Cortex of kidney (tissue), 1 donor: ENCODE measurements at places on chromosomes 12 and 14.

GRCh38 chr14:89165189-89166181 is 251.5 kb downstream of the FOXN3 start:
- no peak for DNase-seq

DNA sequence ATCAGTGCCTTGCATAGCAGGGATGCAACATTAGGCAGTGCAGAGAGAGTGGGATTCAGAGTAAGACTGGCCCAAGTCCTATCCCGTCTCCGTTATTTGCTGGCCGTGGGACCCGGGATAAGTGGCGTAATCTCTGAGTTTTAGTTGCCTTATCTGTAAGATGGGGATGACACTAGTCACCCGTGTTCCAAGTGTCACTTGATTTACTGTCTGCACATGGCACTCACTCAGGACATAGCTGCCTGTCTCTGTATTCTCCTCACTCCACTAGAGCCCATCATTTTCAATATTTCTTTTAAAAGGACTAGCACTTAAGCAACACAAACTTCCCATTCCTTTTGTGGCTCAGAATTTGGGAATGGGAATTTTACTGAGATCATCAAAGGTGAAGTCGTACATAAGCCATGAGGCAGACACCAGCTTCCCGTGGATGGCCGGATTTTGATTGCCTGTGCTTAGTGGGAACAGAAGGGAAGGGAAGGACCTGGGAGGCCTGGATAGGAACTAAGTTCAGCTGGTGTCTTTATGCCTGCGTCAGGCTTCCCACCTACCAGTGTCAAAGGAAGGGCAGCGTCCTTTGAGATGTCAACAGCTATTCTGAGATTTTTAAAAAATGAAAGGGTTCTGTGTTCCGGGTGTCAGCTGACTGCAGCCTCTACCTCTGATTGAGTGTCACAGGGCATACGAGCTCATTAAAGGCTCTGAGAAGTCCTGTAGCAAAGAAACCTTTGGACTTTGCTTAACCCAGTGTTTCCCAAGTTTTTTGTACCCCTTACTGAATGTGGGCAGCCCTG is 361.4 kb downstream of the CACNA1C start:
- DNase-seq: no peak

DNA sequence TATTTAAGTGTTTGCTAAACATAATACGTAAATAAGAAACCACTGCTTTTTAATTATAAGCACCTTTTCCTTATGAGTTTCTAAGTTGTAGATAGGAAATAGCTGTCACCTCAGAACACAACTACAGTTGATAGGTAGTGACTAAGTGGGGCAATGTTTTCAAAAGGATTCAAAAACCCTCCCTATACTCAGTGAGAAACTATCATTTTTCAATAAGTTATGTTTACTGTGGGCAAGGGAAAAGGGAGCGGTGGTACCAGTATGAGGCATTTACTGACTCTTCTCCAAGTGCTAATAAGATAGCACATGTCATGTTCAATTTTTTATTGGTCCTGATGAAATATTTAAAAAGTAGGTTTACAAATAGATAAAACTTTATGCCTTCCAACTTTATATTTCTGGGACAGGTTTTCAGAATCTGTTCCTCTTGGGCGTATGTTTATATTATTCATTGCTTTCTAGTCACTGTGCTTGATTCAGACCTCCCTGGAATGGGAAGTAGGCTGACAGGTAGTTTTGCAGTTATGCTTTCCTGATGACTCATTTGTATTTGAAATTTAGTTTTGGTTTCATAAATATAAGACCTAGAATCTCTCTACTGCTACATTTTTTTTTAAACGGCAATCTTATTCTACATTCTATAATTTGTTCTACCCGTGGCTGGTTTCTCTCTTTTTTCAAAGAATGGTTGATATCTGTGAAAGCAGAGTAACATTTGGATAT is 153.1 kb downstream of the TMEM117 start:
- DNase-seq: no peak

DNA sequence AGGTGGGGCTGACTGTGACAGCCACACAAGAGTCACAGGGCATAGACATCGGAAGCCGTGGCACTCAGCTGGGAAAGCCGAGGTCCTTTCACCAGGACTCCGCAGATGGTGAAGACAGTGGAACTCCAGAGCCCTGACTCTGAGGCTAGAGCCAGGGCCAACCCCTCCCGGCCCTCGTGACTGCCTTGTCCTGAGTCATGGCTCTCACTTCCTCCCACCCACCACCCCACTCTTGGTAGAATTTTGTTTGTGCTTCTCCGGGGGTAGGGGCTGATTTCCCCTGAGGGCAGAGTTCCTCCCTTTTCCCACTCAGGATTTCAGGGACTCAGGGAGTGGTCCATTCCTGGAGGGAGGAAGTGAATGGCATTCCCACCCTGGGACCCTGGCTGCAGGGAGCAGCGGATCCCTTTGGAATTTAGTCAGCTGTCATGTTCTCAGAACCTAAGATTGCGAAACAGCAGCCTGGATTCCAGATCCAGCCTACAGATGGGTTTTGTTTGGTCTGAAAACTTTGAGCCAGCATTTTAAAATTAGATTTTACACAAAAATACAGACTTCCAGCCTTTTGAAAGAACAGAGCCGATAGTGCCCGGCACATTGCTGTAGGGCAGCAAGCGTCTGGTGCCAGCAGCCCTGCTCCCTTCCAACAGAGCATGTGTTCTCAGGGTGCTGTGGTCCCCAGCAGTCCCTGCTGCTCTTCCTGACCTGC is 50.7 kb downstream of the TPCN1 start:
- DNase-seq: no peak

DNA sequence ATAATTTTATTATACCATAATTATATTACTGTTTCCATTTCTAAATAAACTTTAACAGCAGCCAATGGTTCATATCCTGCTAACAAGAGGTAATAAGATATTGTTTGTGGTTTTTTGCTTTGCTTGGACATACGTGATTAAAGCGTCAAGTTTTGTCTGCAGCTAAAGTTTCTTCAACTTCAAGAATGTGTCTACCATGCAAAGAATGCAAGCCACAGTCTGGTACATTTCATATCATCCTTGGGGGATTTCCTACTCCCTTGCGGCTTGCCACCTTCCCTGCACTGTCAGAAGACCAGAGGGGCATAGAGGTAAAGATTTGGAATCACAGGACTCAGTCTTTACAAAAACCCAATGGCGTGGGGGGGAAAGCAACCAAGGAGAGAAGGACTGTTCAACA is 125.2 kb downstream of the MED13L start:
- no peak for DNase-seq

- DNase-seq: no peak
Measured at GRCh38 chr14:100677554-100678468, 48.9 kb upstream of the DLK1 start.

DNA sequence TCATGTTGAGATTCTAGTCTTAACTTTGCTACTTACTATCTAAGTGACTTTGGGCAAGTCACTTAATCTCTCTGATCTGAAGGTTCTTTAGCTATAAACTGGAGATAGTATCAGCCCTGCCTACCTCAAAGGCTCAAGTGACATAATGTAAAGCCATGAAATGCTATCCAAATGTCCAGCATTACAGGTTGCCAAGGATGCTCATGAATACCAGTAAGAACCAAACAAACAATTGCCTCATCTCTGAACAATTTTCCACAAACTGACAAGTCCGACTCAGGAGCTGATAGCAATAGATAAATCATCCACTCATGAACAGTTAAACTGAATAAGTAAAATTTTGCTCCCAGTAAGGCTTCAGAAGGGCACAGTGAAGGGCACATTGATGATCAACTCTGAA is 51.5 kb downstream of the LMNTD1 start:
- DNase-seq: no peak

GRCh38 chr14:102320033-102320660 is 601 bp downstream of the ZNF839 start:
- no peak for DNase-seq

- no peak for DNase-seq
Measured at GRCh38 chr14:58571769-58572472, 65.8 kb upstream of the DACT1 start.

GRCh38 chr14:24093901-24094840 is at the start of gene PCK2:
Gene PCK2 (plus strand): TSS chr14:24094311. CDS start chr14:24094406, 95 bp downstream.
- DNase-seq: no peak

GRCh38 chr14:51535443-51536044 is 116.2 kb upstream of the FRMD6 start:
- DNase-seq: no peak

- no peak for DNase-seq
Measured at GRCh38 chr12:93960521-93960920, 187.9 kb upstream of the PLXNC1 start.

DNA sequence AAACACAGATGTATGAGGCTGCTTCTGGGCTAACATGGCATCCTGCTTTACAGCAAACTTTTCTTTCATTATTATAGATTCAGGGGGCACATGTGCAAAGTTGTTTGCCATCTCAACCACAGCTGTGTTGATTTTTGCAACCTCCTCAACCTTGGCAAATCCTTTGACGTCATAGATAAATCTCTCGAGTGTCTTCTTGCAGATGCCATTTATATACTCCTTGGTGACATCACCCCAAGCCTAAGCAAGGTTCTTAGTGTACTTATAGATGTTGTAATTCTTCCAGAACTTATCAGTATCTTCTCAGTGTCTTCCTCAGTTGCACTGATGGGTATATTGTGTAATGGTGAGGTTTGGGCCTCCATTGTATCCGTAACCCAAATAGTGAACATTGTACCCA is 135.4 kb upstream of the RPH3A start:
- DNase-seq: no peak

GRCh38 chr12:14774906-14775635 is 28.2 kb downstream of the WBP11 start:
- no peak for DNase-seq

DNA sequence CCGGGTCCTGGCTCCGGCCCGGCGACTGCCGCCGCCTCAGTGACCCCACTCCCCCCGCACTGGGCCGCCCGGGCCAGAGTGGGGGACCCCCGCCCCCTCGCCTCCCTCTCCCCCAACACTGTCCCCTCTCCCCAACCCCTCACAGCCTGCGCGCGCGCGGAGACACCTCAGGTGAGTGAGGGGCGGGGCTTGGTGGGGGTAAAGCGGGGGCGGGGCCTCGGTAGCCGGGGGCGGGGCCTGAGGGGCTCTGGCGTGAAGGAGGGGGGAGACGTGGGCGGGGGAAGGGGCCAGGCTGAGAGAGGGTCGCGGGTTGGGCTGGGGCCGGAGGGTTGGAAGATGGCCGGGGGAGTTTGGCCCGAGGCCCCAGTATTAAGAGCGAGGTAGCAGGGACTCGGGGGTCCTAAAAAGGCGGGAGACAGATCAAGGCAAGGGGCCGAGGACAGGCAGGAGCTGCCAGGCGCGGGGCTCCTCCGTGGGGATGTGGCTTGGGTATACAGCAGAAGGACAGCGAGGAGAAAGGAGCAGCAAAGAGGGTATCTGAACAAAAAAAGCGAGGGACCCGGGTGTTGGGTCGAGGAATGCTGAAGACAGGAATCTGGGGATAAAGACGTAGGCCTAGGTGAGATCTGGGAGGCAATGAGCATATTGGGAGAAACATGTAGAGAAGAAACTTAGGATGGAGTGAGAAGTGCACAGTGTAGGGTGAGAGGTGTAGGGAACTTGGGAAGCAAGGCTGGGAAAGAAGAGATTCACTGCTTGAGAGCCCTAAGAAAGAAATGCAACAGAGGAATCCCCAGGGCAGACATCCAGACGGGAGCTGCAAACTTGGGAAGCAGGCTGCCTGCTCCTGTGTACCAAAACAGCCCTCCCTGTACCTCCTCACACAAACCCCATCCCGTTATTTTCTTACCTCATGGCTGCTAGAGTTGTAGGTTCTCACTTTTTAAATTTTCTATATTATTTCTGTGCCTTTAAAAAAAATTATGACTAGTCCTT is 10.8 kb downstream of the SUOX start:
- no peak for DNase-seq

GRCh38 chr12:24979329-24979728 is 30.4 kb upstream of the BCAT1 start:
- DNase-seq: no peak

DNA sequence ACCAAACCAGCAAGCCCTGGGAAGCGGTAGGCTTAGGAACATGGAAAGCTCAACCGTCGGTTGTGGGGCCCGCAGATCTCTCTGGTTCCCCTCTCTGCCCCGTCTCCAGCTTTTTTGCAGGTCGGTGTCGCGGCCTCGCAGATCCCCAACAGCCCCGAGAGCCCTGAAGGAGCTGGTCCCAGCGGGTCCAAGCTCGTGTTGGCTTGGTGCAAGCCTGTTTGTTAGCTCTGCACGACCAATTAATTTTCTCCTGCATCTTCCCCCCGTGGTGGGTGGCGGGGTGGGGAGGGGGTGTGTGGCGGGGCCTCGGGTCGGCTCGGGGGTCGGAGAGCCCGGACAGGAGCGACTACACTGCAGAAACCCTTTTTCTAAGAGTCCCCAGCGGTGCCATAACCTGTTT is 449 bp upstream of the SLC24A4 start:
- DNase-seq: no peak

DNA sequence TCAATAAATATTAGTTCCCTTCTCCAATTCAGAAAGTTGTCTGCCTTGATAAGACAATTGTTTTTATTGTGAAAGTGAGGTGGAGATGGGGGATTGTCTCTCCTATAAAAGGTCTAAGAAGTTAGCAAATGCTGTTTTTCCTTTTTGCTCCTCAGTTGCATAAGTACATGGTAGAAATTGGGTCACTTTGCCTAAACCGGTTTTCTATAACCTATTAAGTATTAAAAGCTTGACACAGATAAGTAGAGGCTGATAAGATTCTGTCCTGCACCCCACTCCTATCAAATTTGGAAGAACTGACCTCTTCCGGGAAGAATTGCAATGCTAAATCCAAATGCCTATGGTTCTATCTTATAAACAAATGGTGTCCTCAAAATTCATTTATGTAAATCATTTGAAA is 7.0 kb downstream of the SLCO1B1 start:
- DNase-seq: no peak

GRCh38 chr12:52903855-52904508 is 894 bp downstream of the KRT8 start:
- no peak for DNase-seq

DNA sequence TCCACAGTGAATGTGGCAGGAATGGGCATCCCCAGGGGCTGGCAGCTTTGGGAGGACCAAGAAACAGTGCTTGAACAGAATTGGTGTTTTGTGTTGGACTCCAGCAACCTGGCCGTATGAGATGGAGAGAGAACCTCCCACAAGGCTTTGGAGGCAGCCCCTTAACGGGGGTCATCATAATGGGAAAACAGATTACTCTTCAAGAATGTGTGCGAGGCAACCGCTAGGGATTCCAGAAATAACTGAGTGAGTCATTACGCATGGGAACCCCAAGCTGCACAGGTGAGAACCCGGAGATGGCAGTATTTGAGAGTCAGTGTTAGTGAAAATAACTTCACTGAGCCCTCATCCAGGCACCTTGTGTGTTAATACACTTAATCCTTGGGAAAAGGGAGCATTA is 567.8 kb upstream of the TBX3 start:
- DNase-seq: no peak

DNA sequence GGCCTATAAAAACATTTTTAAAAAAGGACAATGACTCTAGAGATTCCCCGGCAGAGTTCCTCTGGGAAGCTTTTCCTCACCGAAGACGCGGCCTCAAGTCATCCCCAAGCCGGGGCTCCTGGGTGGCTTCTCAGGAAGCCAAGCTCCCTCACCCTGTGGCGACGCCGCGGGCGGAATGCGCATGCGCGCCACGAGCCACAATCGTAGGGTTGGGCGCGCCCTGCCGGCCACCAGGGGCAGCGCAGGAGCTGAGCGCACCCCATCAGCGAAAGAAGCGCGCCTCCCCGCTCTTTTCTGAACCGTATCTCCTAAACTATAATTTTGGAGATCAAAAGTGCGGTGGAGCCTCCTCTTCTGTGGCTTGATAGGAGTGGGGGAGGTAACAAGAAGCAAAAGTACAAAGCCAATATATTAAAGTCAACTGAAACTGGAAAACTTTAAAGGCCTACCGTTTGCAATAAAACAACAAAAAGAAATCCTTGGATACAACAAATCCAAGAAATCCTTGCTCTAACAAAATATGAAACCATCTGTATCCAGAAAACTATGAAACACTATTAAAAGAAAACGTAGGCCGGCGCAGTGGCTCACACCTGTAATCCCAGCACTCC is 17.4 kb upstream of the CHFR start:
- no peak for DNase-seq
